ENCODE measurements at places on chromosomes 3 and 15. TPM values are rescaled to one million over a fixed set of nuclear protein-coding genes. Genes with fewer than 3 reads are reported as not detected.

GRCh38 chr3:122577409-122578031 is at the start of gene PARP15:
PARP15 (plus strand) TSS chr3:122577650; CDS start chr3:122577668, 18 bp downstream.
- no peak for DNase-seq

SMCO1 gene
- not detected for total RNA-seq

DNA sequence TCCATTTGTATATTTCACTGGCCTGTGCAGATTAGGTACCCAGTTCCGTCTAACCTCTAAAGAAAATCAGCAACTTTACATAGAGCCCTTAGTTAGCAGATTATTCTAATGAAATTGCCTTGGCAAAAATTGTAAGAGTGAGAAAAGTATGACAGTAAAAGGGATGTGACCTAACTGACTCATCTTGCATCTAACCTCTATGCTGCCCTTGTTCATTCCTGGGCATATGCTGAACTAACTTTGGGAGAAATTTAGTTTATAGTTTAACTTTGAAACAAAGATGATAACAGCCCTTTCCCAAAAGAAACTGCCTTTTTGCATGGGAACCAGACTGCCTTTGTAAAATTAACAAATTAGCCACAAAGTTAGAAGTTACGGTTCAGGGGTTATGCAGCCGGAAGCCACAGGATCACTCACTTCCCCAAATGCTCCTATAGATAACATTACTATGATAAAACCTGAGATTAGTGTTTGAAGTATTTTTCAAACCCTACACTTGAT is 839.8 kb upstream of the ALCAM start:
- DNase-seq, result no peak

DNA sequence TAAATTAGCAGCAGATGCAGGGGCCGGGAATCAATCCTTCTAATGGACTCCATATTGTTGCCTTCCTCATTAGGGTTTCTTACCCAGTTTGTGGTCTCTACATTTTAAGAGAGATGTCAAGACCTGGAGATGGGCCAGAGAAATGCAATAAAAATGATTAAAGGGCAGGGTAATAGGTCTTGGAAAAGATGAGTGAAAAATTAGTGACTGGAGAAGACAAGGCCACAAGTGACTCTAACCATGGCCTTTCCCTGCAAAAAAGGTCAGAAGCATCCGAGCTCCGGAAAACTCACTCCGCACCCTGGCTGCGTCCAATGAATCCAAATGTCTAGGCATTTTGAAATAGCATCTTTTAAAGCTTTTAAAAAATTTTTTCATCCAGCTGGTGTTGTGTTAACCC is 152.8 kb downstream of the ARRDC4 start:
- DNase-seq, result no peak

ZNF710 gene
- 14.3 TPM for total RNA-seq

GRCh38 chr15:29756358-29757267 is 65.7 kb downstream of the TJP1 start:
- peak; percentile 4 for DNase-seq

SLC24A5 gene
- not detected for total RNA-seq

DNA sequence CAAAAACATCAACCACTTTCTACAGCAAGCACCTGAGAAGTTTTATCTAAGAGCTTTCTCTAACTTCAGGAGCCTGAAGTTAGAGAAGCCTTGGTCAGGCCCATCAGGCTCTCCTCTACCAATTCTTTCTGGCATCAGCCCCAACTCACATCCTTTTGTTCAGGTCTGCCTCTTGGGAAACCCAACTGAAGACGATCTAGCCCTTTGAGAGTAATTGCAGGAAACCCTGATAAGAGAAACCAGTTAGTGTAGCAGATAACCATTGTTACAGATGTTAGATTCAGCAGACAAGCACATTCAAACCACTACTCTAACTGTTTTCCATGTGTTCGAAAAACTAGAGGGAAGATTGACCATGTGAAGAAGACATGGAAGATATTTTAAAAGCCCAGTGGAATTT is 27.0 kb upstream of the DYNC1LI1 start:
- no peak for DNase-seq

DNA sequence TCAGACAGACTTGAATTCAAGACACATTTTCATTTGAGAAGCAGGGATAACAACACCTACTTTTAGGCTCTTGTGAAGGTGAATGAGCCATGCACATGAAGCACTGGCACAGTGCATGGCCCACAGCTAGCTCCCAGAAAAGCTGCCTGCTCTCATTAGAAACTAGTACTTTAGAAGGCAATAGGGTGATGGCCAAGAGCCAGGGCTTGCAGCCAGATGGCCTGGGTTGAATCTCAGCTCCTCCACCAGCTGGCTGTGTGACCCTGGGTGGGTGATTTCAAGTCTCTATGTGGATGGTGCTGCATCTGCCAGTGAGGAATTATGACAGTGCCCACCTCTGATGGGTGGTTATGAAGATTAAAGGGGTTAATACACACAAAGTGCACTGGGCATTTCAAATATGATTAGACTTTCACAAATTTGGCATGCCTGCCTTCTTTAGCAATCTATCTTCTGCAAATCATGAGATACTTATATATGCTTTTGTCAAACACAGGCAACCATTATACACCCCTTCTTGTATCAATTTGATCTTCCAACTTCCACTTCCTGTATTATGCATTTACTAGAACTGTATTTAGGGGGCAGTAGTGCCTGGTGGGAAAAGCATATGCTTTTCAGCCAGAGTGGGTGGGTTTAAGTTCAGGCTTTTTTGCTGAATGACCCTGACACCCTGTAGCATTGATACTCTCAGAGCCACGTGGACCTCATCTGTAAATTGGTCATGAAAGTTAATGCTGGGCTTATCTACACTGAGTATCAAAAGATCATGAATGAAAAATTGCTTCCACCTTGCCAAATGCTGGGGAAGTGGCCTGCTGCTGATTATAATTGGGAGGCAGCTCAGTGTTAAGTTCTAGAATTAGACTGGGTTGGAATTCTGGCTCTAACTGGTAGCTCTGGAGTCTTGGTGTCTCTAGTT is 34.7 kb upstream of the RBP1 start:
- no peak for DNase-seq

DNA sequence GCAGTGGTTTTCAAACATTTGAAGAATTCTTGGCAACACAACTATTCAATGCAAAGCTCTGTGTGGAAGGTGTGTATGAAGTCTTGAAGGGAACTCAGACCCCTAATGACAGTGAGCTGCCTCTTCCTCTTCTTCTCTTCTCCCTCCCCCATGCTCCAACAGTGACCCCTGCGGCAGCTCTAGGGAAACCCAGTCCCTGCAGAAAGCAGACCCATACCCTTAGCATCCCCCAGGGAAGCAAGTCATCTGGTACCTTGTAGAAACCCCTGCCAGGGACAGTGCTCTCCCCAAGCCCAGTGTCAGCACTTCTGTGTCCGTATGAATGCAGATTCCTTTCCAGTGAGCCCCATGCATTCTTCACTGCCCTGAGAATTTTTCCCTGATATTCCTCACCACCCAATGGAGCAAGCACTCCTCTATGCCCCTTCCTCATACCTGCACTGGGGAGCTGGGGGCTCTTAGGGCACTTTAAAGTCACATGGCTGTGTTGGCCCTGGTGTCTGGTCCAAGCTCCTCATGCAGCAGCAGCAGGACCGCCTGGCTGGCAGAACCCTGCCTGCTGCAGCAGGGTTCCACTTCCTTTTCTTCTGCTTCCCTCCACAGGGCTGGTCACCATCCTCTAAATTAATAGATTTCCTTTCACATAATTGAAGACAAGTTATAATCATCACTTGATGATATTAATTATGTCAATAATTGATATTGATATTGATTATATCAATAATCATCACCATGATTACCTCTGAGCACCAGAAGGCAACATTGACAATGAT is 442.5 kb downstream of the EPHB1 start:
- DNase-seq, result no peak
